ENCODE measurements at places on chromosomes 5 and 9.

GRCh38 chr5:42268630-42269029 is 154.6 kb upstream of the GHR start:
- H3K27me3 ChIP-seq, result no peaks in the 10 kb centered on the region
- no peak overlapping the region for H3K27ac ChIP-seq
- H3K36me3 ChIP-seq, result no peaks in the 10 kb centered on the region
- DNase-seq, result peak; percentile 12
- H3K4me3 ChIP-seq, result no peak overlapping the region
- peaks cover 2% of the 10 kb centered on the region for H3K4me1 ChIP-seq

- no peak for DNase-seq
- H3K27me3 ChIP-seq, result no peaks in the 10 kb centered on the region
These were observed 1802.2 kb upstream of the ACO1 start for GRCh38 chr9:30582240-30582639.

GRCh38 chr5:142669477-142669876 is 16.4 kb downstream of the FGF1 start:
- H3K4me1 ChIP-seq, result peaks cover 42% of the 10 kb centered on the region
- no peaks in the 10 kb centered on the region for H3K36me3 ChIP-seq
- no peak overlapping the region for H3K4me3 ChIP-seq
- DNase-seq, result peak; percentile 37
- no peaks in the 10 kb centered on the region for H3K27me3 ChIP-seq

GRCh38 chr9:4640027-4640426 is 22.1 kb upstream of the PLPP6 start:
- no peaks in the 10 kb centered on the region for H3K27me3 ChIP-seq
- no peaks in the 10 kb centered on the region for H3K4me1 ChIP-seq
- H3K36me3 ChIP-seq, result no peaks in the 10 kb centered on the region
- H3K4me3 ChIP-seq, result no peak overlapping the region
- DNase-seq, result peak; percentile 14
- H3K27ac ChIP-seq, result no peak overlapping the region
